Fibroblast of skin of right biceps (primary cell): ENCODE measurements at places on chromosomes 6 and 20.

GRCh38 chr6:56866917-56867522 is 87.9 kb upstream of the BEND6 start:
- DNase-seq, result no peak

DNA sequence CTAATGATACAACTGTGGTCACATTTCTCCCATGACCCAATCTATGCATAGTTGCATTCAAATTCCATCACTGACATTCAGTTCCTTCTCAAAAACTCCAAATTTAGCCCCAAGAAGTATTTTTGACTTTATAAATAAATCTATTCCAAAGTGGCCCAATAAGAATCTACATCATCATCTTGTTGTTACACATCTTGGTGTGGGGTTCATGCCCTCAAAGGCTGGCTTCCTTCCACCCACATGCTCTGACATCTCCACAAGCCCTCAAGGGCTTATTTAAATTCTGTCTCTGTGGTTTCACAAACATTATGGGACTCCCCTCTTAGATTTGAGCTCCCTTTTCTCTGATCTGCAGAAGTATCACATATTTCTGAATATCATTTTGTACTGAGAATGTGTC is 585.3 kb upstream of the BTBD3 start:
- peak; percentile 4 for DNase-seq

DNA sequence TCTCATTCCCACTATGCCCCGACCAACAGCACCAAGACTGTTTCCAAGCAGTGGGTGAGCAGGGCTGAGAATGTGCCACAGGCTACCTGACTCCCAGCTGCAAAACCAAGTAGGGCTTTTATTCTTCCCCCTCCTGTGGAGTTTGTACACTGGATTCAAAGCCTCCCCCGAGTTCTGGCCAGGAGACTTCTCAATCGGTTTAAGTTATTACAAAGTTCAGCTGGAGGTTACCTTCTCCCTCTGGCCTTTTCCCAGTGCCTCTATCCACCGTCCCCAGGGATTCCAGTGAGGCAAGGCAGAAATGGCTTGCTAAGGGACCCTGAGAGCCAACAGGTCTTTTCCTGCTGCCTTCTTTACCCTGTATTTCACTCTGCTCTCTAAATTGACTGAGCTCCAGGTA is 217.0 kb downstream of the ADGRG6 start:
- DNase-seq, result no peak

- no peak for DNase-seq
Measured at GRCh38 chr20:9281803-9282202, 212.9 kb downstream of the PLCB4 start.

GRCh38 chr6:12482386-12483375 is 192.5 kb downstream of the EDN1 start:
- no peak for DNase-seq

DNA sequence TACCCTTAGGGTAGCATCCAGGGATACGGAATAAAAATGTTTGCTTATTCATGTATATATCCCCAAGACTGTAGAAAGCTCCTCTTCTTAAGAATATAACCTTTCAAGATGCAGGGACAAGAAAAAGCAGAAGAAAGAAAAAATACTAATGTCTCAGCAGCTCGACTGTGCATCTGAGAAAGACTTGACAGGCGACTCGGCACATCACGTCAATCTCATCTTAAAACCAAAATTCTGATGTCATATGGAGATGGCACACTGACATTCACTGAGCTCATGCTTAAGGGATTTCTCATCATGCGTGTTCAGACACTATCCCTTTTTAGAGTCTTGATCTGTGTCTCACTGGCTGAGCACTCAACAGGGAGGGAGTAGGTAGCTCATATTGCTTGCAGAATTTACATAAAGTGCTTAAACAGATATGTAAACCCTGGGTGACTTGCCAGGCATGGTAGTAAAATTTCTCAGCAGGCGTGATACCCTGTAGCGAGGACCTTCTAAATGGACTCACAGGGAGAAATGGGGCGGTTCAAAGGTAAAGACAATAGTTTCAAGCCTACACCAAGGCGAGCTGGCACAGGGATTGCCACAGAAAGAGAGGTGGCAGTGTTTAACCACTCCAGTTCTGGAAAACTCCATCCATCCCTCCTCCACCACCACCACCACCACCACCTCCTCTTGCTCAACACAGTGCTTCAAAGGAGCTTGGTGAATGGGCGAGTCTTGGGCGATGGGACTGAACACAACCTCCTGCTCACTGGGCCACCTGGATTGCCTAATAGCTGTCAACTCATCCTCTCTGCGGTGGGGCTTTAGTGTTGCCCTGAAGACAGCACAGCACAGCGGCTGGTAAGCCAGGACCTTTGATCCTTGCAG is 330.5 kb downstream of the TFAP2A start:
- DNase-seq, result no peak

- peak; percentile 10 for DNase-seq
Measured at GRCh38 chr6:13013681-13014503, 297.3 kb downstream of the PHACTR1 start.

GRCh38 chr6:138203315-138203714 is 15.0 kb downstream of the PBOV1 start:
- DNase-seq, result no peak

DNA sequence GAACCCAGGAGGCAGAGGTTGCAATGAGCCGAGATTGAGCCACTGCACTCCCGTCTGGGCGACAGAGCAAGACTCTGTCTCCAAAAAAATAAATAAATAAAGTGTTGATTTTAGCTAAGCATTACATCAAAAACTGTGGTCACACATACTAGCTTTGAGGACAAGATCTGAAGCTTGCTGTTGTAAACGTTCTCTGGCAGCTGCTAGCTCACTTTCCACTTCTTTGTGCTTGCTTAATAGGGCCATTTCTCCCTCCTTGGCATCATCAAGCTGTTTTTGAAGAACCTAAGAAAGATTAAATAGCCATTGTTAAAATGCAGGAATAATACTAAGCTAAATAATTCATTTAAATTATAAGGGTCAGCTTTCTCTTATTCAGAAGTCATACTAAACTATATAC is 55.7 kb downstream of the FAM184A start:
- DNase-seq, result no peak

GRCh38 chr6:113406048-113406695 is 451.0 kb upstream of the MARCKS start:
- no peak for DNase-seq

DNA sequence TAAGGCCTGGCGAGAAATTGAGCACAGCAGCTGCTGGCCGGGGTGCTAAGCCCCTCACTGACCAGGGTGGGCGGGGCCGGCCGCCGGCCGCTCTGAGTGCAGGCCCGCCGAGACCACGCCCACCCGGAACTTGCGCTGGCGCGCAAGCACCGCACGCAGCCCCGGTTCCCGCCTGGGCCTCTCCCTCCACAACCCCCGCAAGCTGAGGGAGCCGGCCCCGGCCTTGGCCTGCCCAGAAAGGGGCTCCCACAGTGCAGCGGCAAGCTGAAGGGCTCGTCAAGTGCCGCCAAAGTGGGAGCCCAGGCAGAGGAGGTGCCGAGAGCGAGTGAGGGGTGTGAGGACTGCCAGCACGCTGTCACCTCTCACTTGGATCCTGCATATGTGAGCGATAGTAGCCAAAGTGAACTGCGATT is 251.2 kb downstream of the GJA1 start:
- DNase-seq, result no peak

- DNase-seq, result peak; percentile 54
Measured at GRCh38 chr6:90466154-90466940, 120.5 kb downstream of the MAP3K7 start.

DNA sequence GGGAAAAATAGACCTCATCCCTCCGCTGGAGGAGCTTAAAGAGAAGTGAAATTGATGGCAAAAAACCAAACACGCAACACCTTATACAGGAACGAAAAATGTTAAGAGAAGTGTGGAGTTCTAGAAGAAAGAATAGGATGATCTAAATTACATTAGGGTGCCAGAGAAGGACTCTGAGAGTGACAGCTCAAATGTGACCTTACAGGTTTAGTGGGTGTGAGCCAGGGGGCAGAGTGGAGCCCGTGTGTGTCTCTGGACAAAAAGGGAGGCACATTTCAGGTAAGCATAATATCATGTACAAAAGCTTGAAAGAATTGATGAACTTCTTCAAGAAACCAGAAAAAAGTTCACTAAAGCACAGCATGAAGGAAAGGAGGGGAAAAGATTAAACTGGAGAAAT is 20.8 kb downstream of the HLA-DRA start:
- DNase-seq, result no peak
